Amygdala (tissue), 56 donors: ENCODE measurements at places on chromosomes 6 and 20.

DNA sequence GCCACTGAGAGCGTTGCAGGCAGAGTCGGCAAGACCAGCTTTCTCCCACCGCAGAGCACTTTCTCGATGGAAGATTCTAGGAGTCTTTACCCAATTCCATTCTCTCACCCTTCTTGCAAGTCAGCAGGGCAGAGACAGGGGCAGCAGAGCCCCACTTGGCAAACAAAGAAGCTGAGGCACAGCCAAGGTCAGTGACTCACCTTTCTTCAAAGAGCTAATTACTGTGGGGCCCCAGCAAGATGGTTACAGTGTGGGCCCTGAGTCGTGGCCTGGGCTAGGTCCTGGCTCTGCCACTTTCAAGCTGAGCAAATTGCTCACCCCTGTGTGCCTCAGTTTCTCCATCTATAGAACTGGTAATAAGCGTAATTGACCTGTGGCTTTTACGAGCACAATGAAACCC lies 277.0 kb downstream of the PREX1 start:
- no peak for DNase-seq

- DNase-seq: no peak
These were observed 40.7 kb upstream of the SLC17A4 start for GRCh38 chr6:25713824-25714223.

DNA sequence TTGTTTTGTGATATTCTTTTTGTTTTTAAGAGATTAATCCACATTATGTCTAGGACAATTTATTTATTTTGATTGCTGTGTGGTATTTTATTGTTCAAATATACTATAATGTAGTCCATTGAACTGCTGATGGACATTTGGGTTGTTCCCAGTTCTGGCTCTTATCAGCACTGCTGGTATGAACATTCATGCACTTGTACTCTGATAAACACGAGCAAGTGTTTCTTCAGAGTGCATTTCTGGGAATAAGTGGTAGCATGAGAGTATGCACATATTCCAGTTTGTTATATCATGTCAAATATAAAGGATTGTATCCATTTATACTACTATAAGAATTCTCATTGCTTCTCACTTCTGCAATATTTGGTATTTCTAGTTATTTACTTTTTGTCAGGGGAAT lies 7.1 kb downstream of the CALHM6 start:
- no peak for DNase-seq

DNA sequence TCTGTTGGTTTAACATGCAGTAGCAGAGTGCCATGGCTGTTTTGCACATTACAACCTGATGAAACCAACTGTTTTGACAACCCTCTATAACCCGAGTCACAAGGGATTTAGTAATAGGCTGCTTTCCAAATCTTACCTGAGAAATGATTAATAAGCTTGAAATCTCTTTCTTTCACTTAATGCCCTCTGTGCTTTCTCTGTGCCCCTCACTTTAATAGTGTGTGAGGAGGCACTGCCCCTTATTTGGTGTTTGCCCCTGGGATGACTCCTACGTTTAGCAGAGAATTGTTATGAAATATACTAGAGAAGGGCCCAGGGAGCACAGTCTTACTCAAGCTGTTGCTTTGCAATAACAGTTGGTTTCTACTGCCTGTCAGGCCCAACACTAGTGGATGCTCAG lies 31.0 kb upstream of the PTCHD4 start:
- DNase-seq: no peak

GRCh38 chr6:136331461-136331860 lies 41.8 kb upstream of the BCLAF1 start:
- no peak for DNase-seq

DNA sequence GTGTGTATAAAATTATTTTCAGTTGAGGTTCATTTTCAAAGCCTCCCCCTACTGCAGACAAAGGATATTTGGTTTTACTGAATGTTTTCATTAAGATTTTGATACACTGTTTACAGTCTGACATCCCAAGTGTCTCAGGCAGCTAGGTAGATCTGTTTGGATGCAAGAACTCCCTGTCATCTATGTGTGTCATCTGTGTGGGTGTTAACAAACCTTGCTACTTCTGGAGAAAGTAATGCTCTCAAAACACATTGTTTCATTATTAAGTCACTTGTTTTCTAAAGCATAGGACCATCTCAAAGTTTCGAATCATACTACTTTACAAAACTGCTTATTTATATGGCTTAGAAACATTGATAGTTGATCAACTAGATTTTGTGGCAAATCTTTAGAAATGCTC lies 114.5 kb upstream of the TMEM170B start:
- DNase-seq: no peak

DNA sequence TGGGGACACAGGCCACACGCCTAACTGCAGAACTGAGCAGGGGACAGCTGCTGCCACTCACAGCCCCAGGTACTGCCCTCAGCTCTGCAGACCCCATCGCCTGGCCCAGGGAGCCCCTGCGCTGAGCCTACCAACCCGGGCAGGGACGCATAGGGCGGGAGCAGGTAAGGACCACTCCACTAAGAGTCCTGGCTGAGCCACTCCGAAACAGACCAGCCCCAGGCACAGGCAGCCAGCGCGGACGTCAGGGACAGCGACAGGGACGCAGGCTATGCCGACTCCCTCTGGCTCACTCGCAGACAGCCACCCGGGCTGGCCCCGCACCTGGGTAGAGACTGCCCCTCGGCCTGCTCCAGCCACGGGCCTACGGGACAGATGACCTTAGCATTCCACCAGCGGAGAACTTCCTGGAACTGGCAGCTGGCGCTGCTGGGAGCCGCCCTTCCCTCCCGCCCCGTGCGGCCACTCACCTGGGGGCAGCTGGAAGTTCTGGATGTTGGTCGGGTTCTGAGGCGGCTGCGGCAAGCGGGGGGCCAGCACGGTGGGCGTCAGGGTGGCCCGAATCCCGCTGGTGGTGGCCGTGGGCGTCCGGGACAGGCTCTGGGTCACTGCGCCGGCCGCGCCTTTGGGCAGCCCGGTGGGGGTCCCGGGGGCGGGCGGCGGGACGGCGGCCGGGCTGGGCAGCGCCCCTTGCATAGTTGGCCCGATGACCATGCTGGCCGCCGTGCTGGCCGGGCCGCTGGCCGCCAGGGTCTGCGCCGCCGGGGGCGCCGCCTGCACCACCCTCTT lies 1.5 kb downstream of the TAF4 start:
- DNase-seq: no peak

- no peak for DNase-seq
These were observed 137.7 kb upstream of the ARMC2 start for GRCh38 chr6:108710551-108710950.

DNA sequence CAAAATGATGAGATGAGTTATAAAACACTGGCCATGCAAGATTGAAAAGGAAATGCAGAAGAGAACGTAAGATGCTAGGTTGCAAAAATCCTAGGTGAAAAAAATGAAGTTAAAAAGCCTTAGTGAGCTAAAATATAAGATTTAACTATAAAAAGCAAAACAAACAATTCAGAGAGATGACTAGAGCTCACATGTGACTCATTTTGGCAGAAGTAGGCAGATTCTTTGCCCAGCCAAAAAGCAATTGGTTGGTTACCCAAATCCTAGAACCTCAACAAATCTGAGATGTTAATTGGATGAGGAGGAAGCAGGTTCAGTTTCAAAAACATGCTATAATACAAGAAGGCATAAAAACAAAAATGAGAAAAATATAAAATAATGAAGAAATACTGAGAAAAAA lies 249.1 kb downstream of the OGFRL1 start:
- DNase-seq: no peak

DNA sequence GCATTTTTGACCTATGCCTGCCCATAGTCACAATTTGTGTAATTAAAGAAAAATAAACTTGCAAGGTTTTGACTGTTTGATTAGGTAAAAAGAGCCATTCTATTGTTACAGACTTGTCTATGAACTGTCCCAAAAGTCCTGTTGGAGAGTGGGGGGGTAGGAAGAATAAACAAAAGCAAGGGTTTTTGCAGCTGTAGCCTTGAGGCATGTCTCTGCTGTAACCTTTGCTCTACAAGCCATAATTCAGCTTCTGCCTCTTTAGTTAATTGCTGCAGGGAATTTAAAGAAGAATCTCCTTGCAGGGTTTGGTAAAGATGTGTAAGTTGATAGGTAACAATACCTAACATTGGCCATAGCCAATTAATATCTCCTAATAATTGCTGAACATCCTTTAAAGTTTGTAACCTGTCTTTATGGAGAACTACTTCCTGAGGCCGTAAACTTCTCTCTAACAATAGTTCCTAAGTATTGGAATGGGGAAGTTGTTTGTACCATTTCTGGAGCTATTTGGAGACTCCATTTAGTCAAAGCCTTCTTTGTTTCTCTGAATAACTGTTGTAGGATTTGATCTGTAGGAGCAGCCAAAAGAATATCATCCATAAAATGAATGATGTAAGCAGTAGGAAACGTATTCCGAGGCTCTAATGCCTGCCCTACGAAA lies 7.9 kb upstream of the ABHD12 start:
- no peak for DNase-seq

DNA sequence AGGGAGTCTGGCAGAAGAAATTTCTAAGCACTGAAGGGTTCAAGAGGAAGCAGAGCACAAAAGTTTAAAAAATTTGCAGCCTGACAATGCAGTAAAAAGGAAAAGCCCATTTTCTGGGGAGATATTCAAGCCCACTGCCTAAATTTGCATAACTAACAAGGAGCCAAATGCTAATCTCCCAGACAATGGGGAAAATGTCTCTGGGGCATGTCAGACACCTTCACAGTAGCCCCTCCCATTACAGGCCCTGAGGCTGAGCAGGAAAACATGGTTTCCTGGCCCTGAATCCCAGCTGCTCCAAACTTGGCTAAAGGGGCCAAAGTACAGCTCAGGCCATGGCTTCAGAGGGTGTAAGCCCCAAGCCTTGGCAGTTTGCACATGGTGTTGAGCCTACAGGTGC lies 908.5 kb upstream of the MANEA start:
- DNase-seq: no peak

DNA sequence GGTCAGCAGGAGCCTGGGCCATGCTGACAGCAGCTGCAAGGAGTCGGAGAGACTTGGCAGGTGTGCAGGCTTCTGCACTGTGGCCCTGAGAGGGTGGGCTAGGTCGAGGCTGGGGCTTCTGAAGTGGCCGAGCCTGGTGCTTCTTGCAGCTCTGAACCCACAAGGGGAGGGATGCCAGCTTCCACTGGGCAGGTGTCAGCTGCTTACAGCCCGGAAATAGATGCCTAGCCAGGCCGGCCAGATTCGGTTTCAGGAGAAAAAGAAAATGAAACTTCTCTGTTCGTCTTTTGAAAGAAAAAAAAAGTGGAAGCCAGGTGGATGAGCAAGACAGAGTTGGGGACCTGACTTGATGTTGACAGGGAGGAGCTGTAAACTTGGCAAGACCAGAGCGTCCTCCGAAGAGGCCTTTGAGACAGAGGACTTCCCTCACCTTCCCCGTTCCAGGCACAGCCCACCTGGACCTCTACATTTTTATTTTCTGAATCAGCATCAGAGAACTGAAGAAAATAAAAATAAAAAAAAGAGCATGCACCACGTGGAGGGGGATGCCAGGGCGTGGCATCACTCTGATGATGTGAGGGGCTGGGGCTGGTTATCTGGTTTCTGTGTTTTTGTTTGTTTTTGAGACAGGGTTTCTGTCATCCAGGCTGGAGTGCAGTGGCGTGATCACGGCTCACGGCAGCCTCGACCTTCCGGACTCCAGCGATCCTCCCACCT lies at the start of gene ZBP1:
ZBP1 (minus strand) TSS at position 153 of the 717 bp plus-strand sequence; CDS start at position 22, 131 bp downstream.
- no peak for DNase-seq

GRCh38 chr6:33737267-33738026 lies 9.3 kb downstream of the IP6K3 start:
- DNase-seq: no peak

DNA sequence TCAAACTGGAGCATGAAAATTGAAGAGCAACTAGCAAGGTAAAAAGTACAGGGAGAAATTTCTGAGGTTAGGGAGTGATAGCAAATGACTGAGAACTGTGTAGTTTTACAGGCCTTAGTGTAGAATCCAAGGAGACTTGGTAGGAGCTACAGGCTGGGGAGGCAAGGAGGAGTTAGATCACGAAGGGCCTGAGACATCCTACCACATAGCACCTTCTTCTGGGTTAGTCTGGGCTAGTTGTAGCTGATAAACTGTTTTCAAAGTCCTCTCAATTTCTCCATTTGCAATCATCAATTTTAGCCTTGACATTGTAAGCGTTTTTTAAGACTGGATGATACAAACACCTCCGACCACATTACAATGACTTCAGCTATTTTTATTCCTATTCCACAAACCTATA lies 209.7 kb downstream of the TMEM200A start:
- DNase-seq: no peak

- DNase-seq: no peak
These were observed 938.5 kb downstream of the TBC1D32 start for GRCh38 chr6:120395784-120396183.

GRCh38 chr6:69846770-69847491 lies 19.4 kb upstream of the COL19A1 start:
- DNase-seq: no peak

DNA sequence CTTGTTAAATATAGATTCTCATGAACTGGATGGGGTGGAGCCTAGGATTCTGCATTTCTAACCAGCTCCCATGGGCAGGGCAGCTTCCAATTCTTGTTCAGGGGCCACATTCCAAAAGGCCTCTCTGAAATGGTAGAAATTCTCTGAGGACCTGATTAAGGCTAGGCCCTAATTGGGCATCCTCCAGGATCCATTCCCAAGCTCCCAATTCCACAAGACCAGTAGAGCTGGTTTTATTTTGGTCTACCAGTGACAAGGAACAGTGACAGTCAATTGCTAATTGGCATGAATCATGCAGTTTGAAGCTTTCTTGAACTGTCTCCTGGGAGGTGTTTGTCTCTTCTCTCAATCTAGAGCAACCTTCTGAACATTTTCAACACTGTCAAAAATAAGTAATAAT lies 3.0 kb downstream of the THBD start:
- no peak for DNase-seq

DNA sequence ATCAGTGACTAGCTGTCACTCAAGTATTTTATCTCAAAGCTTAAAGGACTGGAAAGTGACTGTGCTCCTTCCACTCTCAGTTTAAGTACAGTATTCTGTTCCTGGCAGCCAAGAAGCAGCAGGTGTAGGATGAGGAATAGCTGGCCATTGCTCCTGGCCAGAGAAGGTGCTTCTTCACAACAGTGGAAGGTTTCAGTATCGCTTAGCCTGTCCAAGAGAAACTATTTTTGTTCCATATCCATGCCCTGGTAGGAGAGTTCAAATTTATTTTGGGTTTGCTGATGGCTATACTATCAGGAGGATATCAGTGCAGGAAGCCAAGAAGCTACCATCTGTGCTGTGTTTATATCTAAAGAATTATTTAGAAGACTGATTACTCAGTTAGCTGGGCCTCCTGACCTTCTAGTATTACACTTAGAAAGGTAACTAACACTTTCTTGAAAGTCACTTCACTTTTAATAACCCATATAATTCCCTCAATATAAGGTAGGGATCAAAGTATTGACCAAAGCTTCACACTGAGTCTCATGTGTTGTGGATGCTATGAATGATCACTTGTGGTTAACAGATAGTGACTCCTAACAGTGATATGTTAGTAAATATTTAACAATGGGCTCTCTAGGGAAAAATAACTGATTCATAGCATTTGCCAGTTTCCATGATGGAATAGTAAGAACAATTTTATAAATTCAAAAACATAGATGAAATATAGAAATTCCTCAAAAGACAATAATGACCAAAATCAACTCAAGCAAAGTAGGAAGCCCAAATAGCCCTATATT lies 99.9 kb downstream of the AIG1 start:
- DNase-seq: no peak
